Mucosa of descending colon (tissue), 3 donors: ENCODE measurements at places on chromosomes 2 and 18. TPM values are rescaled to one million over a fixed set of nuclear protein-coding genes. Genes with fewer than 3 reads are reported as not detected.

DNA sequence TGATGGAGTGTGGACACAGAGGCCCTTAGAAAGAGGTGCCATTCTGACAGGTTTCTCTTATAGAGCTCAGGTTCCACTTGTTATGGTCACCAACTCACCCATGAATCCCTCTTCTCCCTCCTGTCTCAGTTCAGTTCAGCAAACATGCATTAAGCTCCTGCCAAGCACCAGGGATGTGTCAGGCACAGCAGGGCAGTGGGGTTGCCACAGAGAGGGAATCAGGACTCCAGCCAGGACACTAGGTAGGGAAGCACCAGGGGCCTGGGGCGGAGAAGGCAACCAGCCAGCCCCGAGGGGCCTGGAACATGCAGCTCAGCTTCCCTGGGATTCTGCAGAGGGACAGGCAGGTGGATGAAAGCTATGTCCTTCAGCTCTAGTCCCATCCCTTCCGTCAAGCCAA, 44.6 kb downstream of the TOGARAM2 start:
- no peak for DNase-seq

DNA sequence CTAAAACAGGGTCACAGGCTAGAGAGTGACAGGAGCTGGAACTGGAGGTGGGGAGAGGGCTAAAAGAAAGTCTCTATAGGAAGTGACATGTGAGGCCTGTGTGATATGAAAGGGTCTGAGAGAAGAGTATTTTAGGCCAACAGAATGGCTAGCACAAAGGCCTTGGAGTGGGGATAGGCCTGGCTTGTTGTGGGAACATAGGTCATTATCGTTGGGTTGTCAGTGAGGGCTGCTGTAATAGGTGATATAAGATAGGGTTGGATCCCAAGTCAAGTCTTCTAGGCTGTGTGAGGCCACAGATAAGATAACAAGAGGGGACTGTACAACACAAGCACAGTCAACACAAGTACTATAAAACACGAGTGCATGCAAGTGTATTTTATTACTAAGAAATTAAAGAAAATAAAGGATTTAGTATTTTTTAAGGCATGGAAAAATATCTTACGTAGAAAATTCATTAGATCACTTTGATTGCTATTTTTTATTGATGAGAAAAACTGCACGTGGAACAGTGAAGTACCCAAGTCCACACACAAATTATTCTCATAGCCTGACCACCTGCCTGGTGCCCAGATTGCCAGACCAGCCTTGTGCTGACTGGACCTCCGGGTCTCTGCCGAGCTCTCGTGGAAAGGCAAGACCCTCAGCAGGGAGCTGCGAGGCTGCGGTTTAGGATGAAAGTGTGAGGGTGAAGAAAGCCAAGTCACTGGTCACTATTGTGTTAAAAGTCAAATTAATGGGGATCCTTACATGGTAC, 14.1 kb downstream of the LTBP1 start:
- DNase-seq = no peak

G6PC2 gene
- total RNA-seq = not detected

DNA sequence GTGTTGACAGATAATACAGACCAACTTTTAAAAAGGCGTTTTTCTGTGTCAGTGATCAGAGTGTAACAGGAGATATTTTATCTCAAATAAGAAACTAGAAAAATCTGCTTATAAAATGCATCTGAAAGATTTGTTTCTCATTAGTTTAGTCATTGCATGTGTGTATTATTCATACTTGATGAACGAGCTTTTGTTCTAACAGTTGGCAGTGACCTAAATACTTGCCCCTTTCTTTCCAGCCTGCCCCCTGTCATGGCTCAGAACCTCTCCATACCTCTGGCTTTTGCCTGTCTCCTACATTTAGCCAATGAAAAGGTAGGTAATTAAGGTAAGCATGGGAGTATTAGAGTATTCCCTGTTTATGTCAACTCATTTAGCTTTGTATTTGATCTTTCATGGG, 33.6 kb downstream of the NCAPH start:
- no peak for DNase-seq

GRCh38 chr18:363301-364085, 95.6 kb upstream of the THOC1 start:
- no peak for DNase-seq

GRCh38 chr2:19790291-19790690, 111.5 kb downstream of the TTC32 start:
- no peak for DNase-seq

- DNase-seq = no peak
Measured at GRCh38 chr2:225296951-225297350, 102.6 kb upstream of the NYAP2 start.
